Stimulated activated CD4-positive, alpha-beta T cell treated with anti-CD3 and anti-CD28 coated beads, Interleukin-12 subunit alpha, Interleukin-12 subunit beta, amount 100 ng/mL, for 48 hours (primary cell): ENCODE measurements at places on chromosomes 7 and 10.

GRCh38 chr10:48526011-48526821, 78.7 kb downstream of the ARHGAP22 start:
- DNase-seq: no peak

DNA sequence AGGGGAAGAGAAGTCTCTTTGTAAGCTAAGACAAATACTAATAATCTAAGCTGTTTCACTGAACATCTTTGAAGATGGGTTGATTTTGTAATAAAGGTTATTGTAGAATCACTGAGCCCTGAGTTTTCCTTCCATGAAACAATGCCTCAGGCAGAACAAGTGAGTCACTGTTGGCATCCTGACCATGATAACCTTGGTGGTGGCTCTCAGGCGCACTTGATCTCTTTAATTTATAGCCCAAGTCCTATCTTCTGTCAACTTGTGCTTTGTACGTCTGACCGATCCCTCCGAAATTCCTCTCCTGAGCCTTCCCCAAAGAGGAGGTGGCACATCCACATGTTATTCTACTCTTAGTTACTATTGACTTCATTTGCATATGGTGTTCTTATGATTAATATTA, 812.9 kb downstream of the REEP3 start:
- DNase-seq: no peak

DNA sequence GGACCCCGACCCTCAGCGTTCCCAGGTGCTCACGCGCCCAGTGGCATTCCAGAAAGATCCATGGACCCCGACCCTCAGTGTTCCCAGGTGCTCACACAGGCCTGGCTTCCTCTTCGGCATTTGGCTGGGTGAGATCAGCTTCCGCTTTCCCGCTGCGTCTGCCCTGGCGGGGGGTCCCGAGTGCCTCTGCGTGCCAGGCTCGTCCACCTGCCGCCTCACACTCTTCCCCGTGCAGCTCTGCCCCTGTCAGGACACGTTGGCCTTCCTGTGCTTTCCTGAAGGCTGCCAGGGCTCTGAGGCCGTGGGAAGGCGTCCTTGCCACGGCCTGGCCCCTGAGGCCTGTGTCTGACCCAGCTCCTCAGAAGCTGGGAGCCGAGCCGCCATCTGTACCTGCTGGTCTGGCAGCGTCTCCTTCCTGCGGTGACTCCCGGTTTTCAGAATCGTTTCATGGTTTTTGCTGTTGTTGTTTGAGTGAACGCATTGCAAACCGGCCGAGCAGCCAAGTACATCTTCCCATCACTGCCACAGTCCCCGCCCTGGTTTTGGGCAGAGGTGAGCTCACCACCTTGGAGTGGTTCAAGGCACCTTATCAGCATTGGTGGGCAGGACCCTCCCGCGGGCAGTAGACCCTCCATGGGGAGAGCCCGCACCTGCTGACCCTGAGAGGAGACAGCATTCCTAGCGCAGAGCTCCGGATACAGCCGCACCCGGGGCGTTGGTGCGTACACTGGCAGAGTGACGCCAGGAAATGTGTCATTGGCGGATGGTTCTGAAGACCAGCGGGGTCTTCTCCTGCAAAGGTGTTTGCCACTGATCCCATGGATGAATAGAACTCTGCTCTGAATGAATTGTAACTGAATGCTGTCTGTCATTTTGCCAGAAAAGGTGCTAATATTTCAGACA, 17.4 kb downstream of the NKX6-2 start:
- no peak for DNase-seq

- DNase-seq: no peak
These were observed 195.7 kb downstream of the THSD7A start for GRCh38 chr7:11636274-11636673.

- DNase-seq: no peak
These were observed 16.3 kb downstream of the MACROH2A2 start for GRCh38 chr10:70068925-70069324.

DNA sequence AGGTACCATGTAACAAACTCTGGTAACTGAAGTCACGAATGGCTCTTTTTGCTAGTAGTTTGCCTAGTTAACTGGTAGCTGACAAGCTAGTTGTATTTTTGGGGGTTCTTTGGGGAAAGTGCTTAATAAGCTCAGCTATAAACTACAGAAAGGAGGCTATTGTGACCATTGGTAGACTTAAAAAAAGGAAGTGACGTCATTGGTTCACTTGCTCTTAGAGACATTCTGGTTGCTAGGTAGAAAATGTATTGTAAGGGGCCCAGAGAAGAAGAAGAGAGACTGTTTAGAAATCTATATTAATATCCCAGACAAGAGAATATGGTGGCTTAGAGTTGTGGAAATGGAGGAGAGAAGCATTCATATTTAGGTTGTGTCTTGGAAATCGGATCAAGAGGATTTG, 103.0 kb downstream of the NXPH1 start:
- DNase-seq: no peak
